T1000 (cell line): ENCODE measurements at places on chromosomes 2 and 18.

DNA sequence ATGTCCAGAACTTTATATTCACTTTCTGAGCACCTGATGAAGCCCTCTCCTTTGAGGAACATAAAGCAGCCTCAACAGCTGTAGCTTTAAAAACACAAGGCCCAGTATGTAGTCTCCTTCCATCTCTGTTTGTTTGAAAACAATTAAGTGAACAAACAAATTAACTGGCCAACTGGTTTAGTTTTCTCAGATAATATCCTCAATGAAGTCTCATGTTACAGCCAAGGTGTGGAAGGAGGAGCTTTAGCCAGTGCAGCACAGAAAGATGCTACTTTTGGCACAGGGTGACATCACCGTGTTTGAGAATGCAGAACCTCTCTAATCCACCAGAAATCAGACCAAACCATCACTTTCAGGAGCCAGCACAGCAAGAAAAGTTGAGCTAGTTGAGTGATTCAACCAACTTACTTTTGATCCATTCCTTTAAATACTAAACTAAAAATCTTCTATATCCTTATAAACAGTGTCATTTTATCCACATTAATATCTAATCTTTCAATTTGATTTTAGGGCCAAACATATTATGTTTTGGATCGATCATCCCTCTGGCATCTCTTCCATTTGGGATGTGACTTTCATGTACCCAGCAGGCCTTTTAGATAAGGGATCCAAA lies 488.7 kb downstream of the ARHGAP15 start:
- no peak for DNase-seq

- no peak for DNase-seq
Observed at GRCh38 chr2:55158111-55158814, 73.8 kb downstream of the CLHC1 start.

- no peak for DNase-seq
Observed at GRCh38 chr18:58362829-58363271, 266.0 kb downstream of the ALPK2 start.

DNA sequence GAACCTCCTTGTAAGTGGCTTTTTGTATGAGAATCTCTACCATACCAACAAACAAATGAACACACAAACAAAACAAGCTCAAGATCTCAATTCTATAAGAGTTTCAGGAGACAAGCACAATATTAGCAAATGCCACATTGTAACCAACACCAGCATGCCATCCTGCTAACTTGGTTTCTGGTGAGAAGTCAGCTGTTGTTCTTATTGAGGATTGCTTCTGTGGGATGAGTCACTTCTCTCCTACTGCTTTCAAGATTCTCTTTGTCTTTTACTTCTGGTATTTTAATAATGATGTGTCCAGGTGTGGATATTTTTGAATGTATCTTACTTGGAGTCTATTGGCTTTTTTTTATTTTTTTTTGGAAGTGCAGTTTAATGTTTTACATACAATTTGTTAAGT lies 131.7 kb downstream of the BCL2L11 start:
- no peak for DNase-seq

- no peak for DNase-seq
Observed at GRCh38 chr18:26190506-26190905, 35.7 kb upstream of the TAF4B start.

GRCh38 chr18:79321625-79322405 lies 73.9 kb upstream of the NFATC1 start:
- no peak for DNase-seq

DNA sequence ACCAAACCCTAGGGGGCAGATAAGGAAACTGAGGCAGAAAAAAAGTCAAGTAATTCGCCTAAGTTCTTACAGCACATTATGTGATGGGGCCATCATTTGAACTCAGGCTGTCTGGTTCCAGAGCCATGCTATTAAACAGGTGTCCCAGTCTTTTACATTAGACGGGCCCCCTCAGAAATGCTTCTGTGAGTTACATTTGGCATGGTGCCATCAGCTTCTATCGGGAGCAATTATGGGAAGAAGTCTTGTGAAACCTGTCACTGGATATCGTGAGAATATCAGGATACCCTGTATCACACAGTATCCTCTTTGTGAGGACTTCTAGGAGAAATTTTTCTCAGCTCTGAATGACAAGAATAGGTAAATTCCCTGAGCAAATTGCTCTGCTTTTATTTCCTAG lies 143.7 kb upstream of the NOSTRIN start:
- DNase-seq = no peak

GRCh38 chr2:162478721-162479129 lies 134.8 kb downstream of the GCA start:
- no peak for DNase-seq

GRCh38 chr2:161033059-161033660 lies 127.1 kb upstream of the TANK start:
- DNase-seq = no peak

DNA sequence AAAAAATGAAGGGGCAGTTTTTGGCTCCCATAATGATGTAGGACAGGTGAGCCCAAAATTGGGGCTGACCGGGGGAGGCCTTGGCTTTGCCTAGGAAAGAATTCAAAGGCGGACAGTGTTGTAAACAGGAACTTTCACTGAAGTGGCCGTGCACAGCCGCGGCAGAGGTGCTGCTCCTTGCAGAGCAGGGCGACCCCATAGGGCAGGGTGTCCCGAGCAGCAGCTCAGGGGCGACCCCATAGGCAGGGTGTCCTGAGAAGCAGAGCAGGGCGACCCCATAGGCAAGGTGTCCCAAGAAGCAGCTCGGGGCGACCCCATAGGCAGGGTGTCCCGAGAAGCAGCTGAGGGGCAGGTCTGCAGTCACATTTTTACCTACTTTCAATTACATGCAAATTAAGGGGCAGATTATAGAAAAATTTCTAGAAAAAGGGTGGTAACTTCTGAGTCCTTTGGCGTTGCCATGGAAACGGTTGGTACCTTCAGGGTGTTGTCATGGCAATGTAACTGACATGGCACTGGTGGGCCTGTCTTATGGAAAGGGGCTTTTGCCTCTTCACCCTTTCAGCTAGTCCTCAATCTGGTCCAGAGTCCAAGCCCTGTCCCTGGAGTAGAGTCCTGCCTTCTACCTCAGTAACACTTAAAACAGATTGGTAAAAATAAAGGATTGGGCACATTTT lies 134.5 kb downstream of the FBXO15 start:
- no peak for DNase-seq

- no peak for DNase-seq
Observed at GRCh38 chr2:162217598-162217997, 25.6 kb downstream of the FAP start.

- DNase-seq = no peak
Observed at GRCh38 chr2:84631985-84632384, 115.7 kb downstream of the DNAH6 start.

GRCh38 chr2:60532421-60532820 lies 21.0 kb downstream of the BCL11A start:
- DNase-seq = no peak

GRCh38 chr2:84449055-84449454 lies 10.0 kb downstream of the SUCLG1 start:
- no peak for DNase-seq

DNA sequence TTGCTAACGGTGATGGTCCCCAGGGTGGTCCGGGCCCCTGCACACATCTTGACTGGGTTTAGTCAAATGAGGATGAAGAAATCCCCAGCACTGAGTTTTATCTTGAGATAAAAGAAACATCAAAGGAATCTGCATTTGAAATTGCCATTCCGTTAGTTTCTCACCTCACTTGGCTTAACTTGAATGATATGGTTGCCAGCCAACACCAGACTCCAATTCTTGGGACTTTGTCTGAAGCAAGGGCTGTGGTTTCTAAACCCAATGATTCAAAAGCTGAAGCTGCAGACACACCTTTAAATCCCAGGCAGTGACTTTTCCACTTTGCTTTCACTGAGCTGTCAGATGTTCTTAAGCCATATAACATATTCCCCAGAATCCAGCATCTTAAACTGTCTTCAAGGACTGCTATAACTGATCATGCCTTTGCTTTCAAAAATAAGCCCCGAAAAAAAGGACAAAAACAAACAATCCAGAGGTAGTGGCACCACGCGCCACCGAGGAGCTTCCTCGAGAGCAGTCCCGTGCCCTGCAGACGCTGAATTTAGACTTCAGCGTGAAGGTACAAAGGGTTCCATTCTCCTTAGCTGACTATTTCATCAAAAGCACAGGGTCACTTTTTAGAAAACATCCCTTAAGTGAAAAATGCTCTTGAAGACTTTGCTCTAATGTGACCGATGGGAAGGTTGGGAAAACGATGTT lies 189.3 kb downstream of the HDAC4 start:
- no peak for DNase-seq

- no peak for DNase-seq
Observed at GRCh38 chr2:204775766-204776165, 230.5 kb downstream of the PARD3B start.

GRCh38 chr2:118830881-118831280 lies 16.6 kb downstream of the EN1 start:
- no peak for DNase-seq

DNA sequence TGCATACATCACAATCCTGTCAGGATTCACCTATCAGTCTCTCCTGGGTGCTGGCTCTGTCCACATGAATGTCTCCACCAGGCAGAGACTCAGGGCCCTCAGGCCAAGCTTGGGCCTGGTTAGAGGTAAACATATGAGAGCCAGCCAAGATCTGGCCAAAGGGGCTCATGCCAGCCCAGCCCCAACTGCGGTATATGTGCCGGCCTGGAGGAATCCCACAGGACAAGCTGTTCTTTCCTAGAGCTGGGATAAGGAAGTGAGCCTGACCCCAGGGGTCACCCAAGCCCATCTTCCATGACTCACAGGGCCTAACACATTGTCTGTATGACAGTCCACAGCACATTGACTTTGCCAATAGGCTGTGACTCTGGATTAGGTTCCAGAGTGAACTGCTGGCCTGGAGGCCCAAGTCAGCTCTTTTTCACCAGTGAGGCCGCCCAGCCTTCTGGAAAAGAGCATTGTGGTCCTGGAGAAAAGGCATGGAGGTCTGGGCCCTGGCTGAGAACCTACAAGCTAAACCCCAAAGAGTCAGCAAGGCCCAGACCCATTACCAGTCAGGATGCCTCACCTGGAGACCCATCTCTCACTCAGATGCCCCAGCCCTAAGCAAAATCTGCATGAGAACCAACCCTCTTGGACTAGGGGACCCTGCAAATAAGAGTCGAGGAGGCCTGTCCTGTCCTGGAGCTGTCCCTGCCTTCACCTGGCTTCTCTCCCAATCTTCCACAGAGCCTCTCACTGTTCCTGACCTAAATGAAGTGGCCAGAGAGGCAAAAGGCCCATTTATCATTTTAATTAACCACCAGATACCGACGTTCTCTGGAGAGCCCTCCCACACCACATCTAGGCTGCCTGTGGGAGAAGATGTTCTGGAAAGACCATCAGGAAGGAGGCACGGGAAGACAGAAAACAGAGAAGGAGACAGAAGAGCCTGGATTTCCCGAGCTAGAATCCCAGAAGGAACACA lies 120.9 kb upstream of the PKDCC start:
- DNase-seq = no peak

DNA sequence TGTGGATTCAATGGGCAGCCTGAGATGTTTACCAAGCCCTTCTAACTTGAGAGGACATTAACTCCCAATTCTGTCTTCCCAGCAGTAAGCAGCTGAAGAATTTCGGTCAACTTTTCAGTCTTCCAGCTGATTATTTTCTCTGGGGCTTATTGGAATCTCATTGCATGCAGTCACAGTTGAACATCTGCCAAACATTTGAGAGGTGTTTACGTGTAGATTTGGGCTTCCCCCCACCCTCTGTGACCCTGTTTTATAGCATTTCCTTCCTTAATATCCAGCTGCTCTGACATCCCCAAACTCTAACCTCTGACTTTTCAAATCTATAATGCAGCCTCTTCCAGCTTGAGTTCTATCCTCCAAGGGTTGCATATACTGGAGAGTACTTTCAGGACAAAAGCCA lies 16.5 kb upstream of the VIT start:
- no peak for DNase-seq

- no peak for DNase-seq
Observed at GRCh38 chr2:157935378-157935906, 59.3 kb upstream of the ACVR1 start.

- no peak for DNase-seq
Observed at GRCh38 chr2:121034551-121034950, 250.5 kb downstream of the TFCP2L1 start.

DNA sequence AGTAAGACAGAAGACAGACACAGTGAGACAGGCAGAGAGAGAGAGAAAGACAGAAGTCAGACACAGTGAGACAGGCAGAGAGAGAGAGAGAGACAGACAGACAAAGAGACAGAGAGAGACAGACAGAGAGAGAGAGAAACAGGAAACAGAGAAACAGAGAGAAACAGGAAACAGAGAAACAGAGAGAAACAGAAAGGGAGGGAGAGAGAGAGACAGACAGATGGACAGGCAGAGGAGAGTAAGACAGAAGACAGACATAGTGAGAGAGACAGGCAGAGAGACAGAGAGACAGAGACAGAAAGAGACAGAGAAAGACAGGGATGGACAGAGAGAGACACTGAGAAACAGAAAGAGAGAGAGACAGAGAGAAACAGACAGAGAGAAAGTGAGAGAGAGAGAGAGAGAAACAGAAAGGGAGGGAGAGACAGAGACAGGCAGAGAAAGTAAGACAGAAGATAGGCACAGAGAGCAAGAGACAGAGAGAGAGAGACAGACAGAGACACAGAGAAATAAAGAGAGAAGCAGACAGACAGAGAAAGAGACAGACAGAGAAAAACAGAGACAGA lies 109.3 kb upstream of the ANKRD30BL start:
- DNase-seq = no peak

GRCh38 chr18:75779450-75779849 lies 351.9 kb upstream of the SMIM21 start:
- DNase-seq = no peak

GRCh38 chr18:72867746-72868584 lies at the start of gene NETO1:
Gene NETO1, minus strand, starts transcription at chr18:72867987. Its CDS starts 696 bp downstream, at chr18:72867291.
- peak; percentile 6 for DNase-seq

- no peak for DNase-seq
Observed at GRCh38 chr2:147989809-147990403, 30.6 kb downstream of the ORC4 start.

GRCh38 chr2:146777181-146777580 lies 1067.6 kb upstream of the ACVR2A start:
- no peak for DNase-seq

DNA sequence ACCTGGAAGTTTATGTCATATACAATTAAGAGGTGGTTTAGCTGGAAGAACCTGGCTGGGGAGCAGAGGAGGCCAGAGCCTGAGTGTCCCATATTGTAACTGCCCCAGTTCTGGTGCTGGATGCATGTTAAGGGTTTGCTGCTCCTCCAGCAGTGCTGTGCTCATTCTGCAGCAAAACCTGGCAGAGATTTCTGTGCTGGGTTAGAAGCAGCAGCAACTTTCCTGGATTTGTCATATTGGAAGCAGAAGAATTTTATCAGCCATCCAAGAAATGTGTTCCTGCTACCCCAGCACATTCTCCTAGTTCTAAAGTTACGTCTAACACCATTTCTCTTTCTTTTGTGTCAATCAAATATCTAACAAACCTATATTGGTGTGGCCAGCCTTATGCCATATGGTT lies 284.1 kb downstream of the TDRD15 start:
- DNase-seq = no peak

- no peak for DNase-seq
Observed at GRCh38 chr18:41974796-41975201, 19.8 kb downstream of the PIK3C3 start.
